ENCODE measurements at places on chromosomes 5 and 9.

DNA sequence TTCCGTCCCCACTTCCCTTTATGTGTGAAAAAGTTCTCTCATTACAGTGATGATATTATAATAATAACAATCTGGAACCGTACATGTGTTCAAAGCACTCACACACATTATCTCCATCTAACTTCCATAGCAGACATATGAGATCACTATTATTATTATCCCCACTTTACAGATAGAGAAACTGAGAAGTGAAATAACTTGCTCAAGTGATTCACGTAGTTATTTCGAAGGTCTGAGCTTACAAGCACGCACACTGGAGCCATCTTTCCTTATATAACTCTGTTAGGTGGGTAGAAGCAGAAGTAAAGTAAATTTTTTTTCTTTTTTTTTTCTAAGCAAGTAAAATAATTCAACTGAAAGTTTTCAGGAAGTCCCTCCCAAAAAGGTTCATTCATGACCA, 62.9 kb upstream of the PTGER4 start:
- no peak for DNase-seq

GRCh38 chr9:125240649-125240999, 519 bp downstream of the HSPA5 start:
- DNase-seq, result no peak

GRCh38 chr9:129405827-129406213, 215.1 kb downstream of the C9orf50 start:
- DNase-seq, result no peak

DNA sequence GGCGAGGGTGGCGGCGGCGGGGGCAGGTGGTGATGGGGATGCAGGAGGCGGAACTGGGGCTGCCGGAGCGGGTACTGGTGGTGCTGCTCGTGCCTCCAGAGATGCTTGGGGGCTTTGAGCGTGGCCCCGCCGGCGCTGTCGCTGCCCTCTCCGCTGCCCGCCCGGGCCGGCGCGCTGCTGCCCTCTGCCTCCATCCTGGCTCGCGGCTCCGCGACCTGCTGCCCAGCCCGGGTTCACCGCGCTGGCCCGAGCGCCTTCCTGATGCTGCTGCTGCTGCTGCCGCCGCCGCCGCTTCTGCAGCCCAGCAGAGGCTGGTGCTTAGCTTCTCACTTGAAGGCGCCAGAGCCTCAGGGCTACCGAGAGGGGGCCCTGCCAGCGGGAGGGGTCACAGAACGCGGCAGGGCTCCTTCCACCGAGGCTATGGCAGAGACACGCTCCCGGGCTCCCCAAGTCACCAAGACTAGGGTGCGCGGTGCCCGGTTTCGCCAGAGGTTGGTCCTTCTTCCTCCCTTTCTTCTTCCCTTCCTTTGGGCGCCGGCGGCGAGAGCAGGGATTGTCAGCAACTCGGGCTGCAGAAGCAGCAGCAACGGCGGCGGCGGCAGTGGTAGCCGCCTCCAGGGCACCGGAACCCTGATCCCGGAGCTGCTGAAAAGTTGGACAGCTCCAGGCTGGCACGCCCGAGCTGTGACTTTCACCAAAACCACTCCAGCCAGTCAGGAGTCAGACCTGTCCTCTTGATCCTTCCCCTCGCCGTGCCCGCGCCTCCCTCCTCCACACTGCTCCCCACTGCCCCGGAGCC, at the start of gene PDE4D:
TSS of gene PDE4D (minus strand) at position 298 of the 799 bp plus-strand sequence.
- DNase-seq, result no peak

GRCh38 chr5:141494761-141495452, 6.0 kb downstream of the PCDHGC5 start:
- DNase-seq, result no peak

Measured in NCI-H1105 treated with DMSO at 0.1 percent for 48 hours (cell line).